ENCODE measurements at places on chromosomes 13 and 19. TPM values are rescaled to one million over a fixed set of nuclear protein-coding genes. Genes with fewer than 3 reads are reported as not detected.

The C19orf73 gene
- 6.3 TPM for polyA plus RNA-seq

The C2CD4C gene
- not detected for polyA plus RNA-seq

DNA sequence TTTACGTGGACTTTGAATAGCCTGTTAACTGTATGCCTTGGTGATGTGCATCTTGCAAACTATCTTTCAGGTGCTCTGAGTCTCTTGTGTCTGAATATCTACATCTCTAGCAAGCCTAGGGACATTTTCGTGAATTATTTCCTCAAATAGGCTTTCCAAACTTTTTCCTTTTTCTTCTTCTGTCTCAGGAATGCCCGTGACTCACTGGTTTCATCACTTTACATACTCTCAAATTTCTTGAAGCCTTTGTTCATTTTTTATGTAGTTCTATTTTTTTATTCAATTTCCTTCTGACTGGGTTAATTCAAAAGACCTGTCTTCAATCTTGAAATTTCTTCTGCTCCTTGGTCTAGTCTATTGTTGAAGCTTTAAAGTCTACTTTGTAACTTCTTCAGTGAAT is 332.2 kb downstream of the OXGR1 start:
- no peak overlapping the region for H3K4me3 ChIP-seq
- no peak for DNase-seq
- H3K4me1 ChIP-seq, result no peaks in the 10 kb centered on the region
- H3K27ac ChIP-seq, result no peak overlapping the region
- no peaks in the 10 kb centered on the region for H3K27me3 ChIP-seq
- peaks cover 9% of the 10 kb centered on the region for H3K36me3 ChIP-seq

The RASAL3 gene
- 36.1 TPM for polyA plus RNA-seq

- H3K4me1 ChIP-seq, result no peaks in the 10 kb centered on the region
- DNase-seq, result no peak
- no peaks in the 10 kb centered on the region for H3K36me3 ChIP-seq
- H3K27ac ChIP-seq, result no peak overlapping the region
- no peak overlapping the region for H3K4me3 ChIP-seq
- H3K27me3 ChIP-seq, result peaks cover 8% of the 10 kb centered on the region
Measured at GRCh38 chr19:29771708-29772414, 39.9 kb upstream of the CCNE1 start.

DNA sequence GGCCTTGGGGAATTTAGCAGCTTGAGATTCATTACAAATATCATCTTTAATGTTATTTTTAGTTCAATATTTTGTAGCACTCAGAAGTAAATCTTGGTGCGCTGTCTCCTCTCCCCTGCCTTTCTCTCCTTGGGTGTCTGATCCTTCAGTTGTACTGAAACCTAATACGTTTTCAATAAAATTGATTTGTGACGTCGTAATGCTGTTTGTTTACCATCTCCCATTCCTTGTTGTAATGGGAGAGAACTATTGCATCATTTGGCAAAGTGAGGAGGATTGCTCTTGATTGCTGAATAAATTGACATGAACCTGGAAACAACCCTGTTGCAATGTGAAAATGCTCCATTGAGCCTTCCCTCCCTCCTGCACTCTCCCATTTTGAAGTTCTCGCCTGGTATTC is 43.2 kb upstream of the TSHZ3 start:
- no peaks in the 10 kb centered on the region for H3K36me3 ChIP-seq
- no peaks in the 10 kb centered on the region for H3K4me1 ChIP-seq
- no peak overlapping the region for H3K4me3 ChIP-seq

The VSTM2B gene
- not detected for polyA plus RNA-seq

GRCh38 chr13:75831389-75831788 is 195.3 kb downstream of the LMO7 start:
- H3K36me3 ChIP-seq, result peaks cover 24% of the 10 kb centered on the region
- H3K27ac ChIP-seq, result no peak overlapping the region
- no peak for DNase-seq
- no peak overlapping the region for H3K4me3 ChIP-seq

The MCF2L gene
- polyA plus RNA-seq, result 2.1 TPM

The DIRAS1 gene
- 2.5 TPM for polyA plus RNA-seq

The CYP4F2 gene
- polyA plus RNA-seq, result not detected

The KASH5 gene
- polyA plus RNA-seq, result not detected

DNA sequence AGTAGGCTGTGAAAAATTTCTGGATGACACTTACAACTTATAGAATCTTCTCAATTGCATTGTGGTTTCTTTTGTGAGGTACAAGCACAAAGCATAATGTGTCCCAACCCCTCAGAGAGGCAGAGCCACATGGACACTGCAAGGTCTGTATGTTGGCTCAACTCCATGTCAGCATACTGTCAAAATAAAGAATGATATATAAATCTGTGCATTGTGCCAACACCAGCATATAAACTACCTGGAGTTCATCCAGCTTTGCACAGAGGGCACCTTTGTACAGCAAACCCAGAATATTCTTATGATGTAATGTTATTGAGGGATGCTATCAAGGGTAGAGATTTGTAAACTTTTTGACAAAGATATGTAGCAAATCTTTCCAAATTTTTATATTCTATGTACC is 1065.8 kb upstream of the MIR17HG start:
- H3K4me1 ChIP-seq, result no peaks in the 10 kb centered on the region
- no peak overlapping the region for H3K4me3 ChIP-seq
- H3K27me3 ChIP-seq, result no peaks in the 10 kb centered on the region
- no peak overlapping the region for H3K27ac ChIP-seq

- no peaks in the 10 kb centered on the region for H3K27me3 ChIP-seq
- H3K4me1 ChIP-seq, result no peaks in the 10 kb centered on the region
- H3K4me3 ChIP-seq, result no peak overlapping the region
- no peak overlapping the region for H3K27ac ChIP-seq
Measured at GRCh38 chr19:30073152-30074000, 131.3 kb downstream of the URI1 start.

DNA sequence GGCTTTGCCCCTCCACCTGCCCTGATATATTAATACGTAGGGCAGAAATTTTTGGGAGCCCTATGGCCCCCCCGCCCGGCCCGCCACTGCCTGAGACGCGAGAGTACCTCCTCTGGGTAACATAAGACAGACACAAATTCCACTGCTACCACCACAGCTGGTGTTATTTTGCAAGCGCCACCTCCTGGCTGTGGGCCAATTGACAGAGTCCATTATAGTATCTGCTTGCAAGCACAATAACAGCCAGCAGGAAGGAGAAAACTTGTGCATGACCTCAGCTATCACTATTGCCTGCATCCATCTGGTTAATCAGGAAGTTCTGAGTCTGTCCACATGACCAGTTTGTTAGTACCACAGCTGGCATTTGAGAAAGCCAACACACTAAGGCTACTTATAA is 25.3 kb upstream of the OR10H2 start:
- no peaks in the 10 kb centered on the region for H3K4me1 ChIP-seq
- no peak overlapping the region for H3K4me3 ChIP-seq
- H3K27me3 ChIP-seq, result peaks cover 47% of the 10 kb centered on the region
- H3K27ac ChIP-seq, result no peak overlapping the region

DNA sequence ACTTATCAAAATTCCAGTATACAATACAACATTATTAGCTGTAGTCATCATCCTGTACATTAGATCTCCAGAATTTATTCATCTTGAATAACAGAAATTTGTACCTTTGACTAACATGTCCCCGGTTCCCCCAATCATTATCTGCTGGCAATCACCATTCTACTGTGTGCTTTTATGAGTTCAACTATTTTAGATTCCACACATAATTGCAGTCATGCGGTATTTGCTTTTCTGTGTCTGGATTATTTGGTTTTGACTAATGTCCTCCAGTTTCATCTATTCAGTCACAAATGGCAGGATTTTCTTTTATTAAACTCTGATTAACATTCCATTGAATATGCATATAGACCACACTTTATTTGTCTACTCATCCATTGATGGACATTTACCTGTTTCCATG is 530.7 kb upstream of the SLITRK1 start:
- H3K27ac ChIP-seq, result no peak overlapping the region
- no peaks in the 10 kb centered on the region for H3K4me1 ChIP-seq
- H3K27me3 ChIP-seq, result no peaks in the 10 kb centered on the region
- H3K4me3 ChIP-seq, result no peak overlapping the region
